Left kidney (tissue), 8 donors: ENCODE measurements at places on chromosomes 12 and 14. TPM values are rescaled to one million over a fixed set of nuclear protein-coding genes. Genes with fewer than 3 reads are reported as not detected.

TESPA1 gene
- polyA plus RNA-seq = 0.18 TPM

GPR132 gene
- polyA plus RNA-seq = 0.33 TPM

SPRING1 gene
- polyA plus RNA-seq = 33.8 TPM

RNFT2 gene
- 8.6 TPM for polyA plus RNA-seq

YAF2 gene
- 29.0 TPM for polyA plus RNA-seq

TAS2R20 gene
- 3.2 TPM for polyA plus RNA-seq

TTC6 gene
- 0.75 TPM for polyA plus RNA-seq

DCD gene
- not detected for polyA plus RNA-seq

PPP4R4 gene
- polyA plus RNA-seq = 0.32 TPM

CD163L1 gene
- polyA plus RNA-seq = 2.2 TPM

GRCh38 chr12:1108276-1108675 is 117.3 kb downstream of the ERC1 start:
- DNase-seq = no peak

DNA sequence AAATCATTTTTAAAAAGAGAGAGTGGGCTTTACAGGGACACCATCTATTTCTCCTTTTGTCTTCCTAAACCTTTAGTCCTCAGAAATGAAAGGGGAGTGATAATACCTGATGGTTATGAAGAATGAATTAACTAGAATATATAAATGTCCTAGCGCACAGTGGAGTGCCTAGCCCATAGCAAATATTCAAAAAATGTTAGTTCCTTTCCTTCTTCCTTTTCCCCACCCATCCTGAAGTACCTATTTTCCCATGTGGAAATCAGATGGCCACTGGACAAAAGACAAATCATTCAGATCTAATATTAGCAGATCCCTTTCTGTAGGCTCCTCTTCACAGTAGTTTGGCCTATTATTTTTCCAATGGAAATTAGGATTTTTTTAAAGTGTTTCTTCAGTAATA is 90.0 kb downstream of the SLC25A21 start:
- no peak for DNase-seq

- DNase-seq = no peak
Measured at GRCh38 chr12:122032580-122032979, 10.9 kb downstream of the BCL7A start.

DNA sequence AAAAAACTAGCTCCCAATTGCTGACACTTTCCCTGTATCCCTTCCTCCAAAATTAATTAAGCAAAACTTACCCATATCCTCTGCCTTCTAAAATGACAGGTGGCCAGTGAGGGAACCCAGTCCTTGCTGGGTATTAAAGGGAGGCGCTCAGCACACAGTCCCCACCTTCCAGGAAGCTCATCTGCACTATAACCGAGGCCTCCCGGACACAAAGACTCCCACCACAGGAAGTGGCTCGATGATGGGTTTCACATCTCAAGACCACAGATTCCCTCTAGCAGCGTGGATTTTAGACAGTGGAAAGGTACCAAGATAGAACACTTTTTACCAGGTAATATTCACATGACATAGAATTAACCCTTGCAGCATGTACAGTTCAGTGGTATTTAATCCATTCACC is 126.8 kb upstream of the NCOR2 start:
- no peak for DNase-seq

DNA sequence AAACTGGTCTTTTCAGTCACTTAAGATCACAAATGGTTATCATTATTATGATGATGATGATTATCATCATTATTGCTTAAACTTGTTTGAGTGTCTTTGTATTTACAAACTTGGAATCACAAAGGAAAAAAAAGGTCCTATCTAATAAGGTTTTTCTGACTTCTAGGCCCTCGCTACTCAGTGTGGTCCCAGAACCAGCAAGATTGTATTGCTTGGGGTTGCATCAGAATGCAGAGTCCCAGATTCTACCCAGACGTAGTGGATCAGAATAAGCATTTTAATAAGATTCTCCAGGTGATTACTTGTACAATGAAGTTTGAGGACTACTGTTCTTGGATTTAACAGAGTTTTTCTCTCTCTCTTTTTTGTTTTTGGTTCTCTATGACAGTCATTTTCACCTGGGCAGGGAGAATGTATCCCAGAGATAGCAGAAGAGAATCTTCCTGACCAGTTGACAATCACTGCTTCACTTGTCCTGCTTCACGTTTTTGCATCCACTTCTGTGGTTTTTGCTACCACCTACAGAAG is 29.3 kb upstream of the PPP1R12A start:
- no peak for DNase-seq

DNA sequence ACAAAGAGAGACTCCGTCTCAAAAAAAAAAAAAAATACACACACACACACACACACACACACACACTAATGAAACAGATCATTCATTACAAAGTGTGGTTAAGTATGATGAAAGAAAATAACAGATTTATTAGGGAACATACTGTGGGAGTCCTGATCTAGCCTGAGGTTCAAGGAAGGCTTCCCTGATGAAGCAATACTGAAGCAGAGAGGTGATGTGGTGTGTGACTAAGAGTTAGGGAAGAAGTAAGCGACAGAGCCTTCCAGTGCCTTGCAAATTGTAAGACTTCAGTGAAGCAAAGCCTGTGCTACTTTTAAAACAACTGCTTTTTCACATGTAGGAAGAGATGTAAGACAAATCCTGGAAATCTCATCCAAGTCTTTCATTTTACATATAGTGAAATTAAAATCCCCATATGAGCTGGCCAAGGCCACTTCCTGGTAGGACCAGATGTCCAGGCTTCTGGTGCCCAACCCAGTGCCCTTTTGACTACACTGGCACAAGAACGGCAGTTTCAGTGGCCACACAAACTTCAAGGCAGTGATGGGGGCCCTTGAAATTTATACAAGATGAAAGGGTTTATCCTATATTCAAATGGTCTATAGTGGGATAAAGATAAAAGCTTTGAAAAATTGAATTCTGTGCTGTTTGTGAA is 86.2 kb downstream of the STON2 start:
- DNase-seq = no peak

GRCh38 chr14:64119500-64119899 is 174.7 kb downstream of the ESR2 start:
- no peak for DNase-seq

DNA sequence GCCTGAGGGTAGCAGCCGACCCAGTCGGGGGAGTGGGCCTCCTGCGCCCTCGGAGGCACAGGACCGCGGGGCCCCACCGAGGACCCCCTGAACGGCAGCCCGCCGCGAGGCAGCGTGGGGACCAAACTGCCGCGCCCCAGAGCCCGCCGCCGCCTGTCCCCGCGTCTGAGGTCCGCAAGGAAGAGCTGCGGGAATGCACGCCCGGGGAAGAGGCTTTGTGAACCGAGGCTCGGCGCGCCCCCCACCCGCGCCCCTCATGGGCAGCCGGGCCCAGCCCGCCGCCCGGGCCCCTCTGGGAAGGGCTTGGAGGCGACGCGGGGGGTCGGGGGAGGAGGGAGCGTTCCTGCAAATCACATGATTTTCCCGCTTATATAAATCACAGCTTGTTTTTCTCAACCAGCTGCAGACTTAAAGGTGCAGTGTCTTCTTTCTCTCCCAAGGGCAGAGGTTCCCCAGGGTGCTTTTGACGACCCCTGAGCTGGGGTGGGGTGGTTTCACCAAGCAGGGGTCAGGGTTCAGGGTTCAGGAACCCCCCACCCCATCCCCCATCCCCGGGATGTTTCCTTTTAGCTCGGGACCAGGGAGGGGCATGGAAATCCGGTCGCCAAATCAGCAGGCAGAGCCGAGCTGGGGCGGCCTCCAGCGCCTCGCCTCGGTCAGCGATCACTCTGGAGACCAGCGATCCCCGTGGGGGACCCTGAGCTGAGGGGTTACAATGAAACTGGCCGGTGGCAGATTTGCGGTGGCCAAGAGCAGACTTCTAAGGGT is 44.7 kb upstream of the ATP23 start:
- DNase-seq = peak; percentile 86

DNA sequence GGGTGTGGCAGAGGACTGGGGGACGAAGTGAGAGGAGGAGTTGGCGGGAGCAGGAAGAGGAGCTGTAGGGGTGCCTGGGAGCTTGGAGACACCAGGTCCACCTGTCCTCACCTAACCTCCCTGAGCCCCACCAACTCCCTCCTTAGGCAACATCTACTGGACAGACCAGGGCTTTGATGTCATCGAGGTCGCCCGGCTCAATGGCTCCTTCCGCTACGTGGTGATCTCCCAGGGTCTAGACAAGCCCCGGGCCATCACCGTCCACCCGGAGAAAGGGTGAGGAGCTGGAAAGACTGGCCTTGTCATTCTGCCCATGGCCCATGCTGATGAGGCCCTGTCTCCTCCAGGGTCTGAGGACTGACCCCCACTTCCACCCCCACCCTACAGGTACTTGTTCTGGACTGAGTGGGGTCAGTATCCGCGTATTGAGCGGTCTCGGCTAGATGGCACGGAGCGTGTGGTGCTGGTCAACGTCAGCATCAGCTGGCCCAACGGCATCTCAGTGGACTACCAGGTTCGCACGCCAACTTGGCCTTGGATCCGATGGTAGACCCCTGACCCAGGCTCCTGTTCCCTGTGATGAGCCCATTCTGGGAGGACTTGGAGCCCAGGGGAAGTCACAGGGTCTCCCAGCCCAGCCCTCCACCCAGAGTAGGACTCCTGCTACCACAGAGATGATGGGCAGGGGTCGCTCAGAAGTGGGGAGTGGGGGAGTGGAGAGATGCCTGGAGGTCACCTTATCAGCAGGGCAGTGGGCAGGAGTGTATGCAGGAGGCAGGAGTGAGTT is 32.5 kb upstream of the NXPH4 start:
- no peak for DNase-seq

- DNase-seq = no peak
Measured at GRCh38 chr14:38143659-38144505, 63.8 kb upstream of the SSTR1 start.

GRCh38 chr12:65090461-65090860 is 30.6 kb downstream of the WIF1 start:
- no peak for DNase-seq

DNA sequence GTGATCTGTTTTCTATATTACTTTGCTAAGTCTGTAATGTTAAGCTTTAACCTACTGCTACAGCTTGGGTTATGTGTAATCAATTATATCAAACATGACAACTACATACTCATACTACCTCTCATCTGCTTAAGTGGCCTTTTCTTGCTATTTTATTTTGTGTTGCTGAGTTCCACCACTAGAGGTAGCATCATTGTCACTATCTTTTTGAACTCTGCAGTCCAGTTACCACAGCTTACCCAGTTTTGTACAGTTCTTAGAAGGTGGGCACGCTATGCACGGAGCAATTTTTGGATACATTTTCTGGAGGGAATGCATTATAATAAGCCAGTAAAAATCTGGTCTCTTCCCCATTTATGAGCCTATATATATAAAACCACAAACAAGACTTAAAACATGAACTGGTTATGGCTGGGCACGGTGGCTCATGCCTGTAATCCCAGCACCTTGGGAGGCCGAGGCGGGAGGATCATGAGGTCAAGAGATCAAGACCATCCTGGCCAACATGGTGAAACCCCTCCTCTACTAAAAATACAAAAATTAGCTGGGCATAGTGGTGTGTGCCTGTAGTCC is 48.5 kb downstream of the SAV1 start:
- DNase-seq = peak; percentile 19

GRCh38 chr12:78359520-78359919 is 505.1 kb upstream of the SYT1 start:
- no peak for DNase-seq

DNA sequence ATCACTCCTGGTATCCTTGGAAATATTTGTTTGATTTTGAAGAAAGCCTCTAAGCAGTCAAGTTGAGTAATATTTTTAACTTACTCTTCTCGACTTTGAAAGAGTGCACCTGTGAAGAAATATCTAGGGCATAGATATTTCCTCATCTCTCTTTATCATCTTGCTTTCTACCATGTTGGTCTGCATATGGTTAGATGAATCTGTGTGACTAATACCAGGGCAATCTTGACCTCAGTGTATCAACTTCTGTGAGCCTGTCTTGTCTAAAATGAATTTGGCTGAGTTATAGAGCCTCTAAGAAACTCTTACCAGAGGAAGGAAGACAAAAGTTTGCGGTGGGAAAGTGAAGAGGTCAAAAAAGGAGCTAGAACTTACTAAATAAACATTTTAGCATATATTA is 68.4 kb downstream of the SYT1 start:
- DNase-seq = no peak

GRCh38 chr12:2540535-2540941 is 254.2 kb upstream of the FKBP4 start:
- DNase-seq = no peak

DNA sequence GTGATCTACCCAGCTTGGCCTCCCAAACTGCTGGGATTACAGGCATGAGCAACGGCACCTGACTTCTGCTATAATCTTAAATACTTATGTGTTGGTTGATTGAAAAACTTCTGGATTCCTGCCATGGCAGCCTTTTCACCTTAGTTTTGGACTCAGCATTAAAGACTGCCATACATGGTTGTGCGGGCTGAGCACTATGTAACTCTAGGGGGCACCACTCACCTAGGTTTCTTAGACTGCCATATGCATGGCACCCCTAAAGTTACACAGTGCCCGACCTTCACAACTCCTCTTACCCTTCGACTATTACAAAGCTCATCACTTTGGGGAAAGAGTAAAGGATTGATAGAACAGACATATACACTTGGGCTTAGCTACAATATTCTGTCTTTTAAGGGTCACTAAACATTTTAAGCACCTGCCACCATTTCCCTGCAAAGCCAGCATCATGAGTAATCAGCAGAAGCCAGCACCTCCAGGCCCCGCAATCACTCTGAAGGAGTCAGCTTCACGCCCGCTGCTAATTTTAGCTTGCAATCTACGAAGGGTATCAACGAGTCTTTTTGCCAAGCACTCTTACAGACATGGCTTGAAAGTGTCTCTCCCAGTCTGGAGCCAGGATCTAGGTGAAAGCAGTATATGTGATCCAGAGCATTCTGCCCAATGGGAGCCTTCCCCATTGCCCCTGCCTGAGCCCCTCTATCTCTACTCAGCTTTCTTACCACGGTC is 59.8 kb downstream of the SUDS3 start:
- DNase-seq = no peak

DNA sequence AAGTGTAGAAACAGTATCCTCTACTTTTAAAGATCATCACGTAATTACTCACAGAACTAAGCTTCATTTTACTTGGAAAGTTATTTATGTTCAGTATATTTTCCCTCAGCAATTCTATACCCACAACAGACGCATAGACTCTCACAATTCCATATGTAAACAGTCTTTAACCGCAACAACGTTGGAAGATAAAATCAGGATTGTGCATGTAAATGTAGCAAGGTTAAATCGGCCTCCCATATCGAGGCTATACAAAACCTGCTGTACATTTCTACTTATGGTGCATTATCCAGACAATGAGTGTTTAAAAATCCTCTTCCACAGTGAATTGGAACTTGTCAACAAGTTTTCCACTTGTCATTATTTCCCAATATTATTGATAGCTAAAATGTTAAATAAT is 581.1 kb downstream of the SLC16A7 start:
- DNase-seq = no peak

- no peak for DNase-seq
Measured at GRCh38 chr12:71873821-71874220, 34.3 kb downstream of the TBC1D15 start.

DNA sequence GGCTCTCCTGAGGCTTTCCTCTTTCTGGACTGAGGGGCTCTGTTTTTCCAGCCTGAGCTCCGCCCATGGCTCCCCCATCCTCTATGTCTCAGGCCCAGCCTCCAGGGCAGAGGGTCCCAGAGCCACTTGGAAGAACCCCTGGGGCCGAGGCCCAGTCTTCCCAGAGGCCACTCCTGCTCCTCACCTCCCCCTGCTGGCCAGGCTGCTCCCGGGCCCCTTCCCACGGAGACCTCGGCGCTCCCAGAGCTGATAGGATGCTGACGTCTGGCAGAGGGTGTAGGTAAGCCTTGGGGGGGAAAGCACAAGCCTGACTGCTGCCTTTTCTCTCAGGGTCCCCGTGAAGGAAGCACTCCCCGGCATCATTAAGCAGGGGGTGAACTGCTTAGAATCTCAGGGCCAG is 51.4 kb downstream of the ERH start:
- no peak for DNase-seq
